Fibroblast of skin of right quadriceps (primary cell): ENCODE measurements at places on chromosomes 6 and 20.

GRCh38 chr20:50259705-50260478 lies 69.3 kb downstream of the CEBPB start:
- no peak for DNase-seq

- peak; percentile 64 for DNase-seq
Observed at GRCh38 chr6:87151781-87152525, 3.4 kb upstream of the ZNF292 start.

DNA sequence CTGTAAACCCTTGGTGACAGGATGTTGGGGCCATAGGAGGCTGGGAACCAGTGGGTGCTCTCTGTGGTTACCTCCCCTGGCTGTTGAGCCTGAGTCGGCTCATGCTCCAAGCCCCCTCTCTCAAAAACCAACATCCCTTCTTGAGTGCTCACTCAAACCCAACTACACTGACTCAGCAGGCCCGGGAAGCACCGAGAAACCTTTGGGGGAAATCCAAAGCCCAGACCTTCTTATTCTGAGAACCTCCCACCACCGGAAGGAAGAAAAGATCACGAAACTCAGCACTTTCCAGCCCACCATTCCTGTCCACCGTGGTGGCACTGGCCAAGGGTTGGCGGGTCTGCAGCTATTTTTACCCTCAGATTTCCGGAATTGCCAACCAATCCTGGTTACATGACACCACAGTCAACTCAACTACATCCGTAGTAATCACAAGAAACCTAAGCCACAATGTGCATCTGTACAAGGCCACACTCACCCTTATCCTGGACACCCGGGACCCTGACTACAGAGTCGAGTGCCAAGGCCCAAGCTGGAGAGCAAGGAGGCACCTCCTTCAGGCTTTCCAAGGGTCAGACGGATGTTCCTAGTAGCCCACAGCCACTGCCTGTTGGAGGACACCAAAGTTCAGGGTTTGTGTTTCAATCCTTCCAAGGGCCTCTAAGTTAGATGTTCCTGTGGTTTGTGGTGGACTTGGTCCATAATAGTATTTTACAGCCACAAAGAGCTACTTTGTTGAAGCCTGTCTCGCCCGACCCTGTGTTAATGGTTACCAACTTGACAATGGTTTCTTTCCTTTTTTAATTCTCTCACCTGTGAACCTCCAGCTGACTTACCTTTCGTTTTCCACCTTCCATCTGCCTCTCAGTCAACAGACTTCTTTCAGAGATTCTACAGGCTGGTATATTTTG lies 317.0 kb downstream of the CDC5L start:
- no peak for DNase-seq

GRCh38 chr6:169933251-169933821 lies 181.9 kb downstream of the ERMARD start:
- no peak for DNase-seq

DNA sequence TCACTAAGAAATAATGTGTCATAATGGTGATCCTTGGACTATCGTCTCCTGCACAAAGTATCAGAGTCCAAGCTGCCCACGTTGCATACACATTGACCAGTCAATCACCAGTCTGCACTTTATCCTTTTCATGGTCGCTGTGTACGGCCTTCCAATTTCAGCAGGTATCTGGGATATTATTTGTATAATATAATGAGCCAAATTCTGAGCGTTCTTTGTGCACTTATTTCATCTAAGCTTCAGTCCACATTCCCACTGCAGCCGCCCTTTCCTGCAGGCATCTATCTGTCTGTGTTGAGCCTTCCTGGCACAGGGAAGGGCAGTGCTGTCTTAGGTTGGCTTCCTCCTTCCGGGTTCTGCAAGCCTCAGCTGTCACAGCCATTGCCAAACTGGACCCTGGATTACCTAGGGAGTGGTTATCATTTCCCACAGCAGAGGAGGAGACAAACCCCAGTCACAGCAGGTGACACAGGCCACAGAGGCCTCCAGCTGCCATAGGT lies 174.3 kb downstream of the TTLL2 start:
- DNase-seq = no peak

DNA sequence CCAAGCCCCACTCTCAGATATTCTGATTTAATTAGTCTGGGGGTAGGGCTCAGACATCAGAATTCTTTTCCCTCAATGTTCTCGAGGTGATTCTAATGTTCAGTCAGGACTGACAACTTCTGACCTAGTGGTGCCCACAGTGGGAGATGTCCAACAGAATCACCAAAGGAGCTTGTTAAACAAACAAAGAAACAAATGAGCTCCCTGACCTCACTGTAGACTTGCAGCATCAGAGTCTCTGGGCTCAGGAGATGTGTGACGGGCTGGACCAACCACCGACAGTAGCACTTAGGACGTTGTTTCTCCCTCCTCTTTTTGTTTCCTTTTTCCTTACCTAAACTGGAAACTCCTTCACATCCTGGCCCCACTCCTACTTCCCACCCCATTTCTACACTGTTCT lies 49.3 kb downstream of the CLIC5 start:
- no peak for DNase-seq

- DNase-seq = peak; percentile 93
Observed at GRCh38 chr20:37992802-37993409, 40.4 kb downstream of the TTI1 start.

- no peak for DNase-seq
Observed at GRCh38 chr6:106534564-106534982, 94.7 kb downstream of the RTN4IP1 start.

GRCh38 chr6:80256691-80257090 lies 150.2 kb downstream of the BCKDHB start:
- no peak for DNase-seq

DNA sequence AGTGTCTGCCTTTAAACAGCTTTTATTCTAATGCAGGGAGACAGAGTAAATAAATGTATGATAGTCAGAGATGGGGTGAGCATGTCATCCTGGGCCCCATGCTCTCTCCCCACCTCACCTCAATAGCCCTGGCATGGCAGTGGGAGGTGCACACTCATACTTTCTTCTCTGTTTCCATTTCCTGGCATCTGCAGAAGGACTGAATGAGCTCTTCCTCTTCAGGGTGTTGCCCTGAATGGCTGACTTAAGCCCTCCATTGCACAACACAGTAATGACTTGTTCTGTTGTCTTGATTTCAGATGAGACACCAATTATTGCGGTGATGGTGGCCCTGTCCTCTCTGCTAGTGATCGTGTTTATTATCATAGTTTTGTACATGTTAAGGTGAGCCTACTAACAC lies 57.0 kb upstream of the GNRH2 start:
- DNase-seq = no peak

- DNase-seq = peak; percentile 39
Observed at GRCh38 chr6:148689168-148689567, 57.7 kb upstream of the UST start.

GRCh38 chr6:143732536-143732935 lies 54.8 kb downstream of the PHACTR2 start:
- DNase-seq = no peak

DNA sequence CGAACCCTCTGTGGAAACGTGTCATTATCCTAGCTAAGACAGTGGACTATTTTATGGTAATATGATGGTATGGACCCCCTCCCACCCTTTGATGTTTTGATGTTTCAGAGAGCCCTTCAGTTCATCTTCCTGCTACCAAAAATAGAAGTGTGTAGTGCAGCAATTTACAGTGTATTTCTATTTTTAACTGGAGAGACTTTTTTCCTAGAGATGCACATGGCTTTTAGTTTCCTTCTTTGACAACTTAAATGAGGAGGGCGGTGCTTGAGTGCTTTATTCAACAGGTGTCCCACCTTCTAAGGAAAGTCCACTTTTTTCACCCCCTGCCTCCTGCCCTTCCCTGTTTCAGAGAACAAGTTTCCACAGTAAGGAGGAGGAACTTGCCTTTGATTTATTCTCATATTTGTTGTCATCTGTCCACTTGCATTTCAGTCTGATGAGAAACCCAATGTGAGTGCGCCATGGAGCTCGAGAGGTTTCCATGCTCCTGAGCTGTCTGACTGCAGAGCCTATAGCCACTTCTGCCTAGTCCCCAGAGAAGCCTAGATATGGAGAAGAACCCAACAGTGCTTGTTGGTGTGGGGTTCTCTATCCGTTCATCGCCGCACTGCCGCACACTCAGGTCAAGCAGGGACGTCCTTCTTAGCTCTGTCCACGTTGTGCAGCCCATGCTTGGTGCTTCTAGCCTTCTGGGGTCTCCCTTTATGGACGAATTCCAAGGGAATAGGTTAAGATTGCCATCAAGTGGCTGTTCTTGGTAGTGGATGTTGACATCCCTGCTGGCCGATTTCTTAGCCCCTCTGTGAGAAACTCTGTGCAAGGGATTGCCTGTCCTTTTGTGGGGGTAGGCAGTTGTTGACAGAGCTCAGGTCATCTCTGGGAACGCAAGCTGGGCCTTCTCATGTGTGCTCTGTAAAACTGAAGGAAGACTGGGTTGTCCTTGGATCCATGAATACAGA lies 144.2 kb downstream of the JARID2 start:
- peak; percentile 66 for DNase-seq

DNA sequence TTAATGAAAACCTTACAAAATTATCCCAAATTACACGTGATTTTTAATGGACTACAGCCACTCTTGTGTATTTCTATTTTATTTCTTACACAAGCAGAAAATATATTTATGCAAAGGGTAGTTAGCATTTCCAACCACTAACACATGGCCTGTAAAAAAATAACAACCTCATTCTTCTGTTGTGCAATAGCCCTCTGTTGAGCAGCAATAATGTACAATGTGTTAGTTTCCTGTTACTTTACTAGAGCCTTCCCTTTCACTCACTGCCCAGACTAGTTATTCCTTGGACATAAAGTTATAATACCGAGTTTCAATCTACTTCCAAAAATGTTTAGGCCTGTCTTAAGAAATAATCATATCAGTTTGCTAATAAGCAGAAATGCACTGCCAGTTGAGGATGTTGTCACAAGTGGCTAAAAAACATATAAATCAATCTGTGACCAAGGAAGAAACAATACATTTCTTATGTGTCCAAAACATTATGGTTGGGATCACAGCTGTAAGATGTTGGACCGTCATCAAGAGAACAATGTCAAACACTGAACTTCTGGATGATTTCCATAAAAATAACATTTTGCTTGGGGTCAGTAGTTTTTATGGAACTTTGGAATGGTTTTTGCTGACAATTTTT lies 73.6 kb upstream of the RNF146 start:
- DNase-seq = peak; percentile 69
